Posterior vena cava (tissue), 2 donors: ENCODE measurements at places on chromosomes 3 and 15. TPM values are rescaled to one million over a fixed set of nuclear protein-coding genes. Genes with fewer than 3 reads are reported as not detected.

Gene REC114
- total RNA-seq = not detected

Gene GOLGA8T
- not detected for total RNA-seq

Gene CCR1
- total RNA-seq = 12.0 TPM

Gene LHFPL4
- total RNA-seq = not detected

Gene PRR20G
- not detected for total RNA-seq

Gene TRPM1
- total RNA-seq = not detected

Gene UMPS
- total RNA-seq = 15.5 TPM

Gene ESYT3
- total RNA-seq = 0.37 TPM

Gene PLA2G4E
- total RNA-seq = not detected

Gene NRROS
- 10.6 TPM for total RNA-seq

Gene NTRK3
- total RNA-seq = 94.1 TPM

Gene SPATA12
- not detected for total RNA-seq

Gene RTF1
- total RNA-seq = 22.9 TPM

Gene GOLGA6L7
- not detected for total RNA-seq

Gene DPPA2
- total RNA-seq = not detected

Gene SUSD5
- 4.0 TPM for total RNA-seq

Gene KBTBD12
- 3.0 TPM for total RNA-seq

Gene COL8A1
- total RNA-seq = 80.6 TPM

Gene HMG20A
- total RNA-seq = 22.2 TPM

Gene SLC24A5
- total RNA-seq = not detected

Gene GATA2
- 11.9 TPM for total RNA-seq
